ENCODE measurements at places on chromosomes 11 and 22. TPM values are rescaled to one million over a fixed set of nuclear protein-coding genes. Genes with fewer than 3 reads are reported as not detected.
A peak's percentile ranks its signal among the peaks of the same experiment; 100 is the strongest.

Gene TEX12
- 0.33 TPM for total RNA-seq

Gene CCDC87
- 2.1 TPM for total RNA-seq

Gene TRPM5
- 0.67 TPM for total RNA-seq

DNA sequence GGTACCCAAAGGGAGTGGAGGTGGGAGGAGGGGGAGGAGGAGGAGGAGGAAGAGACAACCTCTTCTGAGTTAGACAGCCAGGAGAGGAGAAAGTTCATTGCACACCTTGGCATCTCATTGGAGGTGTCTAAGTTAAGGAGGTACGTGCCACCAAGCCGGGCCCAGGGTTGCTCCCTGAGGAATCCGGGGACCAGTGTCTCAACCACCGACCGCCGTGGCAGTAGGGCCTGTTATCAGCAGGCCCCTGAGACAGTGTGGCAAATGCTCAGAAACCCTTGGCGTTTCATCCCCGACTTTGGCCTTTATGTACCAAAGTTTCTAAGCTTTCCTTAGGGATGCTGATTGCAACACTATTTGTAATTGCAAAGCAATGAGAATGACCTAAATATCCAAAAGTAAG lies 95.0 kb upstream of the NNMT start:
- H3K4me3 ChIP-seq: no peak overlapping the region
- H3K27me3 ChIP-seq: no peaks in the 10 kb centered on the region
- H3K36me3 ChIP-seq: peaks cover 11% of the 10 kb centered on the region
- DNase-seq: no peak

GRCh38 chr22:19986410-19987341 lies 29.9 kb downstream of the ARVCF start:
- H3K36me3 ChIP-seq: no peaks in the 10 kb centered on the region
- peak; percentile 83 for DNase-seq
- peak overlapping the region; percentile 89 for H3K27ac ChIP-seq
- H3K4me1 ChIP-seq: peaks cover 81% of the 10 kb centered on the region
- no peaks in the 10 kb centered on the region for H3K27me3 ChIP-seq

GRCh38 chr11:35978183-35978582 lies 34.3 kb downstream of the LDLRAD3 start:
- DNase-seq: no peak
- no peaks in the 10 kb centered on the region for H3K27me3 ChIP-seq
- H3K4me1 ChIP-seq: no peaks in the 10 kb centered on the region
- no peaks in the 10 kb centered on the region for H3K36me3 ChIP-seq
- H3K4me3 ChIP-seq: no peak overlapping the region
- H3K27ac ChIP-seq: no peak overlapping the region

- no peak overlapping the region for H3K4me3 ChIP-seq
- peak; percentile 14 for DNase-seq
- H3K27me3 ChIP-seq: no peaks in the 10 kb centered on the region
- no peaks in the 10 kb centered on the region for H3K4me1 ChIP-seq
- H3K36me3 ChIP-seq: no peaks in the 10 kb centered on the region
Measured at GRCh38 chr11:20647976-20648565, 21.3 kb upstream of the NELL1 start.

DNA sequence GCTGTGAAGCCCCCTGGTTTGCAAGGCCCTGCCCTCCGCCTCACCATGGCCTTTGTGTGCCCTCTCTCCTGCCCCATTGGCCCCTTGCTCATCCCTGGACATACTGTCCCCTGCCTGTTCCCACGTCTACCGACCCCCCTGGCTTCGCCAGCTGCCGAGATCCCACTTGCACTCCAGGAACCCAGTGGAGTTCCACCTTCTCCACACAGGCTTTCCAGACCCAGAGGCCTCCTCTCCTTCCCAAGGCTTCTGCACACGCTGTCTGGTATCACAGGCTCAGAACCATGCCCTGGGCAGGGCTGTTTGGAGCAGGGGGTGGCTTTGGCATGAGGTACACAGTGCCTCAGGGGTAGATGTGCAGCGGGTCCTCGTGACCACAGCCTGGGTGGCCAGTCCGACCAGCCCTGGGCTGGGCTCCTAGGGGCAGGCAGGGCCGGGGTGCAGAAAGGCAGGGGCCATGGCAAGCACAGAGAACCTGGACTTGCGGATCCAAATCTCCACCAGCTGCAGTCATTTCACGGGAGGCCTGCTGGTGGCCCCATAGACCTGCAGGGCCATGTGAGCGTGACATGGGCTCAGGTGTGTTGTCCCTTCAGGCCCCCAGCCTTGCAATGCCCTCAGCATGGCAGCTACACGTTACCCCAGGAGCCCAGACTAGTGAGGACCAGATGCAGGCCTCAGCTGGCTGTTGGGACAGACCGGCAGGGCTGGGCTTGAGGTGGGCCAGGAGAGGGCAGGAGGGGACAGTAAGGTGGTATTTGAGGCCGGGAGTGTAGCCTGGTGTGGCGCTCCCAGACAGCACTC lies 9.5 kb downstream of the GRK2 start:
- H3K27ac ChIP-seq: no peak overlapping the region
- no peaks in the 10 kb centered on the region for H3K27me3 ChIP-seq
- no peak overlapping the region for H3K4me3 ChIP-seq
- peaks cover 35% of the 10 kb centered on the region for H3K4me1 ChIP-seq

GRCh38 chr11:119254239-119254638 lies 48.1 kb downstream of the CBL start:
- H3K4me3 ChIP-seq: no peak overlapping the region
- H3K27ac ChIP-seq: no peak overlapping the region
- no peaks in the 10 kb centered on the region for H3K36me3 ChIP-seq
- DNase-seq: no peak
- H3K27me3 ChIP-seq: no peaks in the 10 kb centered on the region
- no peaks in the 10 kb centered on the region for H3K4me1 ChIP-seq
